ENCODE measurements at places on chromosomes 7 and 10. TPM values are rescaled to one million over a fixed set of nuclear protein-coding genes. Genes with fewer than 3 reads are reported as not detected.

- DNase-seq = no peak
- H3K36me3 ChIP-seq = no peaks in the 10 kb centered on the region
- H3K27ac ChIP-seq = no peak overlapping the region
- H3K4me3 ChIP-seq = no peak overlapping the region
- H3K4me1 ChIP-seq = peaks cover 6% of the 10 kb centered on the region
Observed at GRCh38 chr7:121416533-121416932, 20.4 kb upstream of the FAM3C start.

The ASIC3 gene
- 25.9 TPM for total RNA-seq

The LRIT1 gene
- not detected for total RNA-seq

The ATOH7 gene
- not detected for total RNA-seq

The DGKI gene
- total RNA-seq = 5.1 TPM

- H3K27ac ChIP-seq = no peak overlapping the region
- H3K27me3 ChIP-seq = no peaks in the 10 kb centered on the region
- H3K4me3 ChIP-seq = no peak overlapping the region
- no peaks in the 10 kb centered on the region for H3K36me3 ChIP-seq
- no peak for DNase-seq
Observed at GRCh38 chr7:135920478-135920877, 56.7 kb downstream of the MTPN start.

The CUZD1 gene
- not detected for total RNA-seq

- H3K27ac ChIP-seq = peak overlapping the region; percentile 66
- H3K27me3 ChIP-seq = no peaks in the 10 kb centered on the region
- no peak overlapping the region for H3K4me3 ChIP-seq
- H3K4me1 ChIP-seq = peaks cover 18% of the 10 kb centered on the region
Observed at GRCh38 chr10:127976286-127976685, 69.4 kb downstream of the PTPRE start.

The BEND7 gene
- total RNA-seq = 30.3 TPM

GRCh38 chr10:100909501-100910263, 3.1 kb upstream of the SLF2 start:
- DNase-seq = peak; percentile 32
- H3K4me3 ChIP-seq = no peak overlapping the region
- H3K36me3 ChIP-seq = no peaks in the 10 kb centered on the region
- H3K27me3 ChIP-seq = no peaks in the 10 kb centered on the region
- H3K27ac ChIP-seq = no peak overlapping the region
- H3K4me1 ChIP-seq = peaks cover 21% of the 10 kb centered on the region

DNA sequence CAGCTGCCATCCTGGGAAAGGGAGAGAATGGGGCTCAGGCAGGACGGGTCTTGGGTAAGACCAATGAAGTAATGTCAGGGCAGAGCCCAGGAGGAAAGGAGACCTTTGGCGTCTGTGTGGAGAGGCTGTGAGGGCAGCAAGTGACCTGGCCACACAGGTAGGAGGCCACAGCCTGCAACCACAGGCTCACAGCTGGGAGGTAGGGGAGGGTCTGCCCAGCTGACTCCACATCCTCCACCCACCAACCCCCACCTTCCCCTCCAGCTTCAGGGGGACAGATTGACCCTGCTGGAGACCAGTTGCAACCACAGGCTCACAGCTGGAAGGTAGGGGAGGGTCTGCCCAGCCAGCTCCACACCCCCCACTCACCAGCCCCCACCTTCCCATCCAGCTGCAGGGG, 262.2 kb upstream of the TCERG1L start:
- peaks cover 23% of the 10 kb centered on the region for H3K27me3 ChIP-seq
- no peak for DNase-seq
- no peaks in the 10 kb centered on the region for H3K4me1 ChIP-seq
- no peak overlapping the region for H3K4me3 ChIP-seq
- no peaks in the 10 kb centered on the region for H3K36me3 ChIP-seq

The CCDC172 gene
- not detected for total RNA-seq

The IMMP2L gene
- 35.6 TPM for total RNA-seq

- H3K27ac ChIP-seq = peak overlapping the region; percentile 6
- H3K36me3 ChIP-seq = no peaks in the 10 kb centered on the region
- no peaks in the 10 kb centered on the region for H3K27me3 ChIP-seq
- H3K4me1 ChIP-seq = peaks cover 17% of the 10 kb centered on the region
- peak; percentile 87 for DNase-seq
- H3K4me3 ChIP-seq = peak overlapping the region; percentile 24
Observed at GRCh38 chr7:102044984-102045673, 227.7 kb downstream of the CUX1 start.

The CFAP43 gene
- not detected for total RNA-seq

The SPDYE2 gene
- not detected for total RNA-seq

GRCh38 chr7:46900312-46901263, 681.3 kb downstream of the TNS3 start:
- no peaks in the 10 kb centered on the region for H3K36me3 ChIP-seq
- H3K27ac ChIP-seq = no peak overlapping the region
- H3K27me3 ChIP-seq = no peaks in the 10 kb centered on the region
- DNase-seq = no peak
- no peaks in the 10 kb centered on the region for H3K4me1 ChIP-seq

DNA sequence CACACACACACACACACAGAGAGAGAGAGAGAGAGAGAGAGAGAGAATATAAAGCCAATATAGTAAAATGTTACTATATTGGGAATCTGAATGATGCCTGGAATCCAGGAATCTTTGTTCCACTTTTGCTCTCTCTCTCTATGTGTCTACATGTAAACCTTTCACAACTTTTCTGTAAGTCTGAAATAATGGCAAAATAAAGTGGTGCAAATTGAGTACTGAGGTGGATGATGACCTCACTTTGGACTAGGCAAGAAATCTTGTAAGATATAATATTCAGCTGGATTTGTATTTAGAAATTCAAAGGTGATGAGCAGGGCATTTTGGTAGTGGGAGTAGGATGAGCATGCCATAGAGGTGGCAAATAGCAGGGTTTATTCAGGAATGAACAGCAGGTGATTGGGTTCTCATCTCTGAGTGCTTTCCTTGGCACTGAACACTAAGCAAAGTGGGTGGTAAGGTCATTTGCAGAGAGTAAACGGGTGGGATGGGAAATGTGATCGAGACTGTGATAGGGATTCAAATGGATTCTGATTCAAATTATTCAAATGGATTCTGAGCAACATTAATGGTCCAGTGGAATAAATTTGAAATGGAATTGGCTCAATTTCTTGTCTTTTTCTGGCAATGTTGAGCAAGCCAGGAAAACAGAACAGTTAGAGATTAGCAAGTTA, 9.7 kb upstream of the ANLN start:
- H3K27me3 ChIP-seq = no peaks in the 10 kb centered on the region
- H3K4me1 ChIP-seq = no peaks in the 10 kb centered on the region
- no peak for DNase-seq
- H3K36me3 ChIP-seq = no peaks in the 10 kb centered on the region
- no peak overlapping the region for H3K4me3 ChIP-seq

GRCh38 chr7:17502213-17503060, 204.0 kb downstream of the AHR start:
- no peak for DNase-seq
- H3K4me3 ChIP-seq = no peak overlapping the region
- H3K27me3 ChIP-seq = no peaks in the 10 kb centered on the region
- no peaks in the 10 kb centered on the region for H3K36me3 ChIP-seq

- H3K27me3 ChIP-seq = no peaks in the 10 kb centered on the region
- no peak overlapping the region for H3K4me3 ChIP-seq
- H3K27ac ChIP-seq = no peak overlapping the region
- H3K36me3 ChIP-seq = no peaks in the 10 kb centered on the region
- no peak for DNase-seq
Observed at GRCh38 chr7:93945756-93946535, 24.4 kb downstream of the GNG11 start.

GRCh38 chr10:13496164-13496563, 32.6 kb downstream of the BEND7 start:
- no peak overlapping the region for H3K4me3 ChIP-seq
- no peaks in the 10 kb centered on the region for H3K27me3 ChIP-seq
- no peaks in the 10 kb centered on the region for H3K4me1 ChIP-seq
- H3K27ac ChIP-seq = no peak overlapping the region
- DNase-seq = no peak

The POM121 gene
- 23.9 TPM for total RNA-seq

DNA sequence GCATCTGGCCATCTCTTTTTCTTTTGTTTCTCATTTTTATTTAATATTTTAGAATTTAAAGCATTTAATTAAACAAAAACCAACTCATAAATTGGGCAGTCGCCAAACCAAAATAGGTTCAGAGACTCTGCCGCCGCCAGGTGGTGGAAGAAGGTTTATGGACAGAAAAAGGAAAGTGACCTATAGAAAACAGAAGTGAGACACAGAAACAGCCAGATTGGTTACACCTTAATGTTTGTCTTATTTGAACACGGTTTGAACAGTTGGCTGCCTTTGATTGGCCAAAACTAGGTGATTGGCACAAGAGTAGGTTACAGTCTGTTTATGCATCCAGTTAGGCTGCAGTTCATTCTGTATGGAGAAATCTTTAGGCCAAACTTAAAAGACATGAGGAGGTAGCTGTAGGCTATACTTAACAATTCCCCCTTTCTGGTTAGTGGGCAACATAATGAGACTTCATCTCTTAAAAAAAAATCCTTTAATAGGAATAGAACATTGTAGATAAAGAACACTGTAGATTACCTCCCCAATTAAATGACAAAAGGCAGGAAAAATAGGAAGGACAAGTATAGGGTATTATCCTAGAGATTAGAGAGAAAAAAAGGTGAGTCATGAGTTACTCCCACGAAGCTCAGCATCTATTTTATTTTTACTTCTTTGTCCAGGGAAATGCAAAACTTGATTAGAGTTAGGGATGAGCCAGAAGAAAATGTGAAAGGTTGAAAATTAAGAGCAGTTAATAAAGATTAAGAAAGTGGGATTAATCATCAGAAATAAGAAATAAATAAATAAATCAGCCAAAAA, 23.9 kb upstream of the CYCS start:
- DNase-seq = no peak
- no peaks in the 10 kb centered on the region for H3K4me1 ChIP-seq
- H3K4me3 ChIP-seq = no peak overlapping the region
- no peaks in the 10 kb centered on the region for H3K27me3 ChIP-seq
- H3K36me3 ChIP-seq = peaks cover 62% of the 10 kb centered on the region

GRCh38 chr7:149156898-149157297, 9.6 kb downstream of the ZNF398 start:
- DNase-seq = no peak
- no peaks in the 10 kb centered on the region for H3K4me1 ChIP-seq
- H3K4me3 ChIP-seq = no peak overlapping the region
- H3K36me3 ChIP-seq = peaks cover 78% of the 10 kb centered on the region

DNA sequence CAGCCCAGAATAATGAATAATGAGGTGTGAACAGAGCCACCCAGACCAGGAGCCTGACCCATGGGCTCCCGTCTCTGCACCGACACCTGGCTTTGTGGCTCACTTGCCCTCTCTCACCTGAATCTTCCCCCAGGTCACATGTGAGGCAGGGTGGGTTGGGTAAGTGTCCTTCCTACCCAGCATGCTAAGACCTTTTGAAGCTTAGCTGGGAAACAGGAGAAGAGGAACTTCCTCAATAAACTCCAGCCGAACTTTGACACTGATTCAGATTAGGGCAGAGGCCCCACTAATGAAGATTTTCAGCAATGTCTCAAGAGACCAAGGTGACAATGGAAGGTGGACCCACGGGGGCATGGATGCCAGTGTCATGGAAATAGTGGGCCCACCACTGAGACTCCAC, 46.6 kb upstream of the AQP1 start:
- no peaks in the 10 kb centered on the region for H3K27me3 ChIP-seq
- no peak overlapping the region for H3K4me3 ChIP-seq
- no peaks in the 10 kb centered on the region for H3K36me3 ChIP-seq
- H3K27ac ChIP-seq = no peak overlapping the region
- peaks cover 36% of the 10 kb centered on the region for H3K4me1 ChIP-seq

DNA sequence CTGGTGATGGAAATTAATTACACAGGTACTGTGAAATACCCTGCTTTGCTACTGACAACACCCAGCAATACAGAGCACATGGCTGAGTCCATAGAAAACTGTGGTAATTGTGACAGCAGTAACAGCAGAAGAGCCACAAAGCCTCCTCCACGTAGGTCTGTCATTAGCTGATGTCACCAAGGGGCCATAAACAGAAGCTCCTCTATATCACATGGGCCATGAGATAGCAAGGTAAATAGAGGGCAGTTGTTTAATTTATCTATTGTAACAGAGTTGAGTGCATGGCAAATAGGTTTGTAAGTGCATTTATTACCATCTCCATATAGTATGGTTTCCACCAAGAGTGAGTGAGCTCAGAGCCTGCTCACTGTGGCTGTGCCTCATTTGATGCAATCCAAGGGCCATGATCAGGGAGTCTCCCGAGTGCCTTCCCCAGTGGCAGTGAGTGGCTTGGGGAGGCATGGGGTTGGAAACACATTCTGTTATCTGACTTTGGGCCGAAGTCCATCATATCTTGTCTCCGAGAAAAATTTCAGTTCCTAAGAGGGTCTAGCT, 281.2 kb downstream of the SKAP2 start:
- H3K36me3 ChIP-seq = no peaks in the 10 kb centered on the region
- H3K27ac ChIP-seq = no peak overlapping the region
- H3K27me3 ChIP-seq = no peaks in the 10 kb centered on the region

GRCh38 chr10:68171539-68172080, 60.3 kb downstream of the ATOH7 start:
- H3K36me3 ChIP-seq = no peaks in the 10 kb centered on the region
- no peak overlapping the region for H3K27ac ChIP-seq
- no peak overlapping the region for H3K4me3 ChIP-seq
- no peaks in the 10 kb centered on the region for H3K4me1 ChIP-seq
- DNase-seq = no peak
- no peaks in the 10 kb centered on the region for H3K27me3 ChIP-seq

The TCTN3 gene
- total RNA-seq = 31.6 TPM

The ZNF107 gene
- 3.2 TPM for total RNA-seq

DNA sequence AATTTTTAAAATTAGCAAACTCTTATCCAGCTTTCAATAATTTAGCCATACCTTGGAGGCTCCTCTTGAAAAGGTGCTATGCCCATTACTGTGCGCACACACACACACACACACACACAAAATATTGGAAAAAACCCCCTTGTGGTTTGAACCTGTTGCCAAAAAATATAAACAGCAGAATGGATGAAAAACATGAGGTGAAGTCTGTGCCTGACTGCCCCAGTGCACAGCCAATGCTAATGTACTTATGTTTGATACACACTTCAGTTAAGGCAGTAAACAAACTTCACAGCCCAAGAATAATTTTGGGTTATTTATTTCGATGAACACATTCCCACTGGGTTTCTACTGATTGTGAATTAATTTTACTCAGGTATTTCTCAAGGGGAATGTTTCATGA, 113.2 kb upstream of the SEM1 start:
- H3K36me3 ChIP-seq = no peaks in the 10 kb centered on the region
- H3K4me1 ChIP-seq = no peaks in the 10 kb centered on the region
- no peaks in the 10 kb centered on the region for H3K27me3 ChIP-seq
- no peak overlapping the region for H3K27ac ChIP-seq
- no peak overlapping the region for H3K4me3 ChIP-seq

GRCh38 chr7:134708692-134709091, 62.0 kb downstream of the BPGM start:
- H3K4me3 ChIP-seq = no peak overlapping the region
- H3K27ac ChIP-seq = no peak overlapping the region
- H3K4me1 ChIP-seq = no peaks in the 10 kb centered on the region
- H3K36me3 ChIP-seq = no peaks in the 10 kb centered on the region
- H3K27me3 ChIP-seq = no peaks in the 10 kb centered on the region
- DNase-seq = no peak

The PNLIPRP2 gene
- total RNA-seq = not detected
